ENCODE measurements at places on chromosomes 7 and 10.

DNA sequence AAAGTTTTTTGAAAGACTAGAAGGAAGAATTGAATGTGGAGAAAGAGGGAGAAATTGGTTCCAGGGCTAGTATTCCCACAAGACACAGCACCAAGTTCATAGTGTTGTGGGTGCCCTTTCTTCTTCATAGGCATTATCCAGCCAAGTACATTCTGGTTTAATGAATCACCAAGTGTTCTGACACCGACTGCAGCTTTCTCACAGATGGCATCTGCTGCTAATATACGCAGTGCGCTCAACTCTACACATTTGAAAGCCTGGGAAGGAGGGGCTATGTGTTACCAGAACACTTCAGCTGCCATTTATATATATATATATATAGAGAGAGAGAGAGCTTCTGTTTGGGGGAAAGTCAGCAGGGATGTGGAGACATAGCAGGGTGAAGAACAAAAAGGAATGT lies 1168.4 kb downstream of the GATA3 start:
- DNase-seq: no peak

DNA sequence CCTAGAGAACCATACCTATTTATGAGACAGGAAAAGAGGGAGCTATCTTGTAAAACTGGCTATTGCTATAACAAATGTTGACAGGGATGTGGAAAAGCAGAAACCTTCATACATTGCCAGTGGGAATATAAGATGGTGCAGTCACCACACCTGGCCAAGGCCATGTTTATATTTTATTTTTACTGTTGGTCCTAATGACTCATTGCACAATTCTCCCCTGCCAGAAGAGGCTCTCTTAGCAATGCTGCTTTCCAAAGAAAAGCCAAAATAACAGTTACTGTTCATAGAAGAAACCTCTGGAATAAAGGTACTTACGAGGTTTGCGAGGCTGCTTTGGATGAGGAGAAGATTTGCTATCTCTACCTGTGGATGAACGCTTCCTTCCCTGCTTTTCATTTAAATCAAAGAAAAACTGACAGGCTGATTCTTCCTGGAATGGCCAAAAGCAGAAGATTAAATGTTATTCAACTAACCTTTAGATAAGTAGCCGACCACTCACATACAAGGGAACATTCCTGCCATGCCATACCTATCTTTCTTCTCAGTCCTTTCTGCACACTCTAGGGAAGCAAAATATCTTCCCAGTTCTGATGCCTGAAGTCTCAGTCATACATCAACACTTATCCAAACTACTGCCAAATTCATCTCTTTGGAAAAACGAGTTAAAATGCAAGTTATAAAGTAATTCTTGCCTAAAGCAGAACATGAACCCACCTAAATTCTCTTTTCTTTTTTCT lies 16.3 kb upstream of the CHUK start:
- no peak for DNase-seq

- no peak for DNase-seq
Observed at GRCh38 chr10:130466271-130466997, 330.2 kb downstream of the GLRX3 start.

DNA sequence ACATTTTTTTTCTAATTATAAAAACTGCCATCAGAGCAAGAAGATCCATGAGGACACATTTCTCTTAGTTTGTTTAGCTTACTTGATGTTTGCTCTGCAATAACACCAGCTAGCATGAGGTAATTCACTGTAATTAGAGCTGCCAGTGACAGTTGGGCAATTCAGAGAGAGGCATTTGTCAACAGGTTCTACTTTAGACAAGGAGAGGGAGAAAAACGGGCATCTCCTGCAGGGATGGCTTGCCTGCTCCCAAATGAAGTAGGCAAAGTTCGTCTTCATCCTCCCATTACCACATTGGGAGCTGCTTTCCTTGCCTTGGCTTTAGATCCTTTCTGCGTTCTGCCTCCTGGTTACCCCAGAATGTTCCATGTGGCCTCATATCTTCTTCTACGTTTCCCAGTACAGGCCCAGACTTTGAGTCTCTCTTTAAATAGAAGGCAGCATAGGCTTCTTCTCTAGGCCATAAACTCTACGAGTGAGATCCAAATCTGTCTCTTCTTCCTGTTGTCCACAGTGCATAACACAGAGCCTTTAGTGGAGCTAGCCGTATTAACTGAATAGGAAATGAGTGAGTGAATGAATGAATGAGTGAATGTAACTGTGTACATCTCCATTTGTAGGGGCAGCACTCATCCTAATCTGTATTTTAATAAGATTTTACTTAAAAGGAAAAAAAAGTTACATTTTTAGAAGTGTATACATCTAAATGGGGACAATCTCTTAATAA lies 21.2 kb downstream of the ASB15 start:
- no peak for DNase-seq

GRCh38 chr7:5478568-5479430 lies 55.2 kb upstream of the TNRC18 start:
- no peak for DNase-seq

GRCh38 chr10:86229376-86229775 lies 137.2 kb downstream of the GRID1 start:
- no peak for DNase-seq

- DNase-seq: no peak
Observed at GRCh38 chr10:22010973-22011408, 7.5 kb upstream of the DNAJC1 start.

DNA sequence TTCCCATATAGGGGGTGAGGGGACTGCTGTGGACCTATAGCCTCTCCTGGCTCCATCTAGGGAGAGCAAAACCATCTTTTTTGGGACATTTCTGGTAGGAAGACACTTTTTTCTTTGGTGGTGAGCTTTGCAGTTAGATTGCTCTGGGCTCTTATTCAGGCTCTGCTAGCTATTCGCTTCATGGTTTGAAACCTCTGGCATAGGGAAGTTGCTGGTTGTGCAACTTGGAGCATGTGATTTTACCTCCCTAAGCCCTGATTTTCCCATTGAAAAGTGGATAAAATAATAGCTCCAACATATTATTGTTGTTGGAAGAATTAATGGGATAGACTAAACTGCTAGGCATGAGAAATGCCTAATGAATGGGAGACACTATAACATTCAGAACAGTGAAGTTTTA lies 69.6 kb downstream of the CYP26A1 start:
- no peak for DNase-seq

DNA sequence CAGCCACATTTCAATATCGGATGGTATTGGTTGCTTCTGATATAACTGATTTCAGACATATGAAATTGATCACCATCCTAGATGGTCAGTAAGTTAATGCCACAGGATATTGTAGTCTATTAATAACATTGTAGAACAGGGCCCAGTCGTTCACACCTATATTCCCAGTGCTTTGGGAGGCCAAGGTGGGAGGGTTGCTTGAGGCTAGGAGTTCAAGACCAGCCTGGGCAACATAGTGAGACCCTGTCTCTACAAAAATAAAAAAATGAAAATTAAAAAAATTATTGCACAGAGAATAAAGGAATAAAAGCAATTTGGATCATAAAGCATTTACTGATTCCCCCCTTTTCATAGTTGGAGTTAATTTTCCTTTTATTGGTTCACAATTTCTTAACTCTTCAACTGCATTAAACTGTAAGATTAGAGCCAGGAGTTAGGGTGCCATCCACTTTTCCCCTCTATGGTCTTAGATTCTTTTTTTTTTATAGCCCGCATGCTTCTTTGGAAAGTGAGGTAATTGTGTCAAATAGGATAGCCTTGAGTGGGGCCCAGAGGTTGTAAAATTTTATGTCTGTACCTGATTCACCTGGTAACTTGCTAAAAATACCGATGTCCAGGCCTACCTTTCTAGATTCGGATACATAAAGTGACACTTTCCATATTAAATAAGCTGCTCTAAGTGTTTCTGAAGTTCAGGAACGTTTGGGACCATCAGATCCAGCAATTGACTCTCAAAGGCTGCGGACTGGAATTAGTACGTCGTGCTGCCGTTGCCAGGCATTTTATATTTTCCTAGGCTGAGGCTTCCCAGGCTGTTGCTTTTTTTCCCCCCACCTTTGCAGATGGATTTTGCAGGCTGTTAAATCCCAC lies 24.7 kb downstream of the ADK start:
- DNase-seq: no peak

DNA sequence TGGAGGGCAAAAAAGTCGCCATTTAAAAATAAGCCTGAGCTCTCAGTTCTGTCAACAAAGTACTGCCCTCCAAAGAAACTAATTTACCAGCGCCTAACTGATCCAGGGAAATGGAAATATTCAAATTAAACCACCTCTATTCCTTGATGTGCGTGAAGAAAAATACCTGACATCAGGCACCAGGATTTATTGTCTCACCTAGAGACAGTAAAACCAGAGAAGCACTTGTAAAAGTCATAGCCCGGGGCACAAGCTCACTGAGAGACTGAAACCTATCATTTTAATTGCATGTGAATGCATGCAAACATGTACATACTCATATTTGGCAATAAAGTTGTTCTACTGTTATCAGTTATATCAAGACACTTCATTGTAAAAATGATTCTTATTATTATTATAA lies 147.3 kb upstream of the VSTM2A start:
- no peak for DNase-seq

- DNase-seq: no peak
Observed at GRCh38 chr10:124653811-124654651, 90.1 kb downstream of the FAM53B start.

DNA sequence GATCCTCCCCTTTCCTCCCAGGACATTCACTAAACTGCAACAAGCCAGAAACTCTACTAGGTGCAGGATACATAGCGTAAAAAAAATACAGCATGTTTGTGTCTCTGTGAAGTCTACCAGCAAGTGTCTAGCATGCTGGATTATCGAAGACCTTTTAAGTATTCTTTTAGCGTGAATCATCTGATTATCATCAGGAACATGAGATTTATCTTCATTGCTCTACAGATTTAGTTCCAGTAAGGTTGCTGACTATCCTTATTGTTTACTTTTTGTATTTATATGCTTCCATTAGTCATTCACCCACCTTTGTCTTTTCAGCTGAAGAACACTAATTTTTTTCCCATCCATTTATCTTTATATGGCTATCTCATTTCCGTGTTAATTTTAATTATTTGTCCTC lies 62.8 kb downstream of the PDZD8 start:
- no peak for DNase-seq

DNA sequence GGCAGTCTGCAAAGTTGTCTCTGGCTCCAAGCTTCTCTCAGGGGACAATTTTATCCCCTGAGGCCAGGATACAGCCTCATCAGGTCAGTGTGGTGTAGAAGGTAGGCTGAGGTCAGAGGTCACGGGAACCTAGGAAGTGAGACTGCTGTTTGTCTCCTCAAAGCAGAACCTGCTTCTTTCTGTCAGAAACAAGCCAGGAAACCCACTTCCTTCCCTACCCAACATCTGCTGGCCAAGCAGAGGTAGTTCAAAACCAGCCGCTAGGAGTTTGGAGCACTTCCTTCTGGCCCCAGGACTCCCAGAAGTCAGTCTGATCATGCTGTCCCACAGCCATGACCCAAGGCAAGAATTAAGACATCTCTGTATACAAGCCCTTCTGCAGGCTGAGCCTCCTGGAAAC lies 12.2 kb downstream of the CLRN3 start:
- no peak for DNase-seq

- DNase-seq: no peak
Observed at GRCh38 chr7:151122276-151122675, 36.0 kb downstream of the AGAP3 start.

DNA sequence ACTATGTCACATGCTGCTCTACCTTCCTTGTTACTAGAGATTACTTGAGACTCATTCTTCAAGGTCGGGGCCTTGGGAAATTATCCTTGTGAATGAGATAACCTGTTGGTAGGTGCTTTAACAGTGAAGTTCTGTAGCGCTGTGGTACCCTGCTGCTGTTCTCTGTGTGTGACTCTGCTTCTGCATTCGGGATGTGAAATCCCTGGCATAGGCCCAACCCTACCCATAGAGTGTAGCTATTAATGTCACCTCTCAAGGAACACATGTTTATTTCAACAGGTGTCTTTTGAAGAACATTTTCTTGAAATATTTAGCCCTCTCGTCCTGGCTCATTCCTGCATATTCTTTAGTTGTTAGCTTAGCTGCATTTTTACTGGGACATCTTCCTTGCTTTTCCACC lies 41.8 kb upstream of the TMEM236 start:
- DNase-seq: no peak

DNA sequence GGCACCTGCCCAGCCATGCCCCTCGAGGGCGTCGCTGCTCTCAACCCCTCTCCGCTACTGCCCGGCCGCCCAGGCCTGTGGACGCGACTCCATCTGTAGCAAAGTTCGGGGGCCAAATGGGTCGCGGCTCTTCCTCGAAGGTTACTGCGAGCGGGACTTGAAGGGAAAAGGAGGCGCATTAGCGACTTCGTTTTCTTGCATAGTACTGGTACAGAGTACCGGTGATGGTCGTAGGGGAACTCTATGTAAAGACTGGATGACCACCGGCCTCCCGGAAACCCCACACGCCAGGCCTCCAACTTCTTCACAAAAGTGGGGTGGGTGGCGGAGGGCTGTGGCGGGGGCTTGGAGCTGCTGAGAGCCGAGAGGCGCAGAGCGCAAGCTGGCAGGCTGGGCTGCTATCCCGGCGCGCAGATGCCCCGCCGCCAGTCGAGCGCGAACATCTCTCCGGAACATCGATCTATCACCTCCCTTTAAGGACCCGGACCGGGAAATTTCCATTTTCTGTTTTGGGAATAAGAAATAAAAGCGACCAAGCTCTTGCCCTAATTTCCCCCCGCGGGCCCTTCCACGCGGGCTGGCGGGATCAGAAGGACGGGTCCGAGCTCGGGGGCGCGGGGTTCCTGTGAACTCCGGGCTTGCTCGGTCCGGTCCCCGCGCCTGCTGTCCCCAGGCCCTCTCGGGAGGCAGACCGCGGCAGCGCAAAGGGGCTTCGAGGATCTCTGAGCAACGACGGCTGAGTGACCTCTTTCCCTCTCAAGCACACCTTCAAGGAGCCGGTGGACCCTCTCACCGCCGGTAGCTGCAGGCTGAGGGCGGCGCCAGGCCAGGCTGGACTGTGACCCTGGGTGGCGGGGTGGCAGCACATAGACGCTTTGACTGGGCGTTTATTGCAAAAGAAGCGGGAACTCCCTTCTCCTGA lies 12.2 kb upstream of the FEZF1 start:
- no peak for DNase-seq

DNA sequence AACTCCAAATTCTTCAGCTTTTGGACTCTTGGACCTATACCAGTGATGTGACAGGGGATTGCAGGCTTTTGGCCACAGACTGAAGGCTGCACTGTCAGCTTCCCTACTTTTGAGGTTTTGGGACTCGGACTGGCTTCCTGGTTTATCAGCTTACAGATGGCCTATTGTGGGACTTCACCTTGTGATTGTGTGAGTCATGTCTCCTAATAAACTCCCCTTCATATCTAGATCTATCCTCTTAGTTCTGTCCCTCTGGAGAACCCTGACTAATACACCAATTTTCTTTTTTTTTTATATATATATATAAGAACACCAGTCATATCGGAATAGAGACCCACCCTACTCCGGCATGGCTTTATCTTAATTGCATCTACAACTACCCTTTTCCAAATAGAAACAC lies 166.8 kb downstream of the ETV1 start:
- DNase-seq: no peak

- DNase-seq: no peak
Observed at GRCh38 chr7:25260862-25261494, 32.7 kb upstream of the NPVF start.

DNA sequence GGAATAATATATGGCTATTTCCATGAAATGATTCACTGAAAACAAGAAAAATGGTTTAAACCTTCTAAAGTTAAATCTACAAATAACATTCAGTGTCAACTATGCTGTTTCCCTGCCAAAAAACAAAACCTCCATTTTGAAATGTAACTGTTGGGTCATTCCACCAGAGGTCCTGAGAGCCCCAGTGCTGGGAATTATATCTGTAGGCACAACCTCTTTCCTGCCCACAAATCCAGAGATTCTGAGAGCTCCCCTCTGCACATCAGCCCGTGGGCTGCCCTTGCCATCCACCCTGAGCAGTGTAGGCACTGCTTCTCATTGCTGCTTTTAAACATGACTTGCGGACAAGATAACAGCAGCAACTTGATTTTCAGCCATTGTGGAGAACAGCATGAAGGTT lies 198.6 kb downstream of the TMEM178B start:
- no peak for DNase-seq
